ENCODE measurements at places on chromosomes 16 and 17. TPM values are rescaled to one million over a fixed set of nuclear protein-coding genes. Genes with fewer than 3 reads are reported as not detected.

Gene DBNDD1
- total RNA-seq, result 33.1 TPM

Gene CSH1
- total RNA-seq, result not detected

Gene KRT23
- 17.1 TPM for total RNA-seq

Gene CD300E
- not detected for total RNA-seq

Gene FOXF1
- total RNA-seq, result 0.12 TPM

Gene ABCC3
- total RNA-seq, result 6.3 TPM

Gene TBC1D26
- total RNA-seq, result not detected

Gene OR1F1
- 0.52 TPM for total RNA-seq

Gene SOX8
- total RNA-seq, result not detected

Gene EPN2
- total RNA-seq, result 26.4 TPM

Gene NTHL1
- total RNA-seq, result 61.2 TPM

Gene C1QTNF8
- not detected for total RNA-seq

Gene TMEM231
- 12.5 TPM for total RNA-seq

Gene MYH1
- not detected for total RNA-seq

Gene CDK5R1
- 8.0 TPM for total RNA-seq

Gene ST6GALNAC2
- 1.4 TPM for total RNA-seq

Gene RHBDL1
- 0.43 TPM for total RNA-seq

Gene ATAD5
- total RNA-seq, result 8.4 TPM

Gene EVI2A
- total RNA-seq, result 0.29 TPM

Gene ITGAX
- total RNA-seq, result 0.23 TPM

Gene CCL14
- total RNA-seq, result not detected

Gene HOXB1
- not detected for total RNA-seq

Gene MT4
- total RNA-seq, result not detected

Gene ABCA5
- 4.5 TPM for total RNA-seq

Gene FXR2
- total RNA-seq, result 53.6 TPM

Gene KRTAP4-4
- not detected for total RNA-seq

Gene CACNG3
- total RNA-seq, result not detected

Gene RNF43
- 1.7 TPM for total RNA-seq

Gene SMIM36
- not detected for total RNA-seq

Gene FOXC2
- 30.1 TPM for total RNA-seq

Gene KRT27
- not detected for total RNA-seq

Gene SLC47A1
- total RNA-seq, result 0.52 TPM

Gene CCDC57
- total RNA-seq, result 10.5 TPM

Gene HOXB5
- total RNA-seq, result 2.8 TPM

Gene PRAC2
- total RNA-seq, result not detected

Gene CORO6
- total RNA-seq, result 4.4 TPM

Gene NPIPA3
- total RNA-seq, result 1.2 TPM

Gene RNF227
- total RNA-seq, result 0.35 TPM

Gene CHRNE
- total RNA-seq, result not detected

Gene C17orf50
- not detected for total RNA-seq

Gene CEP295NL
- total RNA-seq, result 0.29 TPM

Gene CRYBA1
- not detected for total RNA-seq

Gene MVP
- 205 TPM for total RNA-seq

Data from epithelial cell of proximal tubule (primary cell).